ENCODE measurements at places on chromosomes 7 and 10.

GRCh38 chr10:5528989-5529701 is 4.4 kb downstream of the CALML3 start:
- no peak for DNase-seq

GRCh38 chr7:45155357-45155900 is 2.2 kb upstream of the RAMP3 start:
- DNase-seq: no peak

DNA sequence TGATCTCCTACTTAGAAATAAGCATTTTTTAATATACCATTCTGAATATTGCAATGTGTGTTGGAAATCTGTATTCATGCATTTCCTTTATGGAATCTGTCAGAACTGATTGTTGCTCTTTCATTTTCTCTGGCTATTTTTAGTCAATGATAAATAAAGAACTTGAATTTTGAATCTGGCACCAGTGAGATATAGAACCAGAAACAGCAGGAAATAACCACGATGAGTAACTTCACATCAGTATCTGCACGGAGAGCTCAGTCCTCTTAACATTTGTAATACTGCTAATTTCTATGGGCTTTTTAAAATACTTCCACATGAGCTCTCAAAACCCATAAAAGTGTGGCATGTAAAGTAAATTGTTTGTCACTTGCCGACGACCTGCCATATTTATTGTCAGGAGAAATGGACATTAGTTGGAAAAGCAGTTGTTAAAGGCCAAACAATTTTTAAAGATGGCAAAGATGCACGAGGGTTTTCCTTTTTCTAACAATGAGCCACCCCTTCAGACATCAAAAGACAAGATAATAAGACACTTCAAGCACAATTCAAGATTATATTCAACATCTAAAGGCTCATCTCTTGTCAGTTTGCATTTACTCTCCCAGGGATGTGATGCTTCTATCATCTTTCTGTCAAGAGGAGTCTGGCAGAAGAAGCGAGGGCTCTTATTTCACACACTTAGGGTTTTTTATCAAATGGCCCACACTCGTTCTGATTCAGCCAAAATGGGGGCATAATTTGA is 118.3 kb downstream of the POU6F2 start:
- DNase-seq: no peak

- no peak for DNase-seq
These were observed 13.5 kb upstream of the PRPS1L1 start for GRCh38 chr7:18041191-18041590.

GRCh38 chr10:76287856-76288255 is 856.4 kb downstream of the LRMDA start:
- no peak for DNase-seq

DNA sequence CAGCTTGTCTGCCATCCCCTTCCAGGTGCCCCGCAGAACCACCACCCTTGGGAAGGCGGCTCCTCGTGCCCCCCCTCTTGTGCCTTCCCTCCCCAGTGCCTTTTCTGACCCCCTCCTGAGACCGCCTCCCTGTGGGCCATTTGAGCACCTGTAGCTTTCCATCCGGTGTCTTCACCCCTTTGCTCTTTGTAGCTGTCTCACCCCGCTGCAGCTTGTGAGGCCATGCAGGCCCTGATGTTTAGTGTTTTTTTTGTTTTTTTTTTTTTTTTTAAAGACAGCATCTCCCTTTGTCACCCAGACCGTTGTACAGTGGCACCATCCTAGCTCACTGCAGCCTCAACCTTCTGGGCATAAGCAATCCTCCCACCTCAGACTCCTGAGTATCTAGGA is 52.5 kb downstream of the CUX1 start:
- DNase-seq: no peak

GRCh38 chr10:104254493-104255310 is at the start of gene GSTO1:
Gene GSTO1, plus strand, starts transcription at chr10:104254892. Its CDS starts 37 bp downstream, at chr10:104254929.
- peak; percentile 52 for DNase-seq

- DNase-seq: no peak
These were observed 6.5 kb downstream of the STAMBPL1 start for GRCh38 chr10:88886557-88886956.

- no peak for DNase-seq
These were observed 139.3 kb downstream of the C1GALT1 start for GRCh38 chr7:7321681-7322080.

- DNase-seq: no peak
These were observed 942 bp upstream of the KIAA1217 start for GRCh38 chr10:24207781-24208611.

DNA sequence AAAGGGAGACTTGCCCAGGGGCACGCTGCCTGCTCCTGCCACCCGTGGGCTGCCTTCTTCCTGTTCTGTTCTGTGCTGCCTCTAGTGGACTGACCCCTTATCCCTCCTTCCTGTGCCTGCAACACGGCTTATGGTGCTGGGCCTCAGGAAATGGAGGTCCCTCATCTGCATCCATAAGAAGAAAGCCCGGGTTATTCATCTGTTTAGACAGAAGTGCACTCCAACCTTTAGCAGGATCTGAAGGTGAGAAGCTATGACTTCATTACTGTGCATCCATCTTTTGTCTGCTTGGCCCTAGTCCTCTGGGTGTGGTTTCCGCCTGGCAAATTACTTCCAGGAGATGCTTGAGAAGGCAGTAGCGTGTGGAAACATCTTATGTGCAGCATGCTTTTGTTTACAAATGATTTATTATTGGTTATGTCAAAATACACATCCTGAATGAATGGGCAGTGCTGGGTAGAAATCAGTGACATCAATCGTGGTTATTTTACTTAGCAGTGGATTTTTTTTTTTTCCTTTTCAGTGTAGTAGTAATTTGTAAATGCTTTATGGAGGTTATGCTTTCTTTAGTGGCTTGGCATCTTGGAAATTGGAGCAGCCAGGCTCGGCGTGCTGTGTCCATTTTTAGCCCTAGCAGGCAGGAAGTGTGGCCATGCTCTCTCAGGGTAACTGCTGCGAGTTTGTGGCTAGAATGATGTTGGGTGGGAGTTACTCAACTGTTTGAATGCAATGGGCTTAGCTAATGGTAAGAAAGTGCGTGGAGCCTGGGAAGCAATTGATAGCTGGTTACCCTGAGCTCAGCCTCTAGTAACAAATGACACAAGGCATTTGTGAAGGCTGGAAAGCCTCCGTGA is 12.7 kb downstream of the PTPRE start:
- DNase-seq: no peak

- DNase-seq: no peak
These were observed 92.1 kb downstream of the CYTH3 start for GRCh38 chr7:6180344-6180725.

GRCh38 chr7:2497065-2497464 is 20.9 kb upstream of the GRIFIN start:
- DNase-seq: no peak

DNA sequence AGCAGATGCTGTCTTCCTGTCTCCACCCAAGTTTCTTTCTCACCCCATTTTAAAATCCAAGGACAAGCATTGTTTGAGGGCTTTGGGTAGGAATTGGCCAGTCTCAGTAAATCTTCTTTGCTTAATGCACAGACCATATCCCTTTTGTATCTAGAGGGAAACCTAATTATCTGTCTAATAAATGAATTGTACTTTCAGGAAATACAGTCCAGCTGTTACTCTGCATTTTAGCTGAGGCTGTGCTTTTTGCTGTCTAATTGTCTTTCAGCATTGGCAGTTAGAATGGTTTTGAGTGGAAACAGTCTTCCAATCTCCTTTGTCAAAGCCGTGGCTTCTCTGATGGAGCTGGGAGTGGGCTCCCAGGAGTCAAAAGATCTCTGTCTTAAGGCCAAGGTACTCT is 388.2 kb downstream of the SORCS3 start:
- no peak for DNase-seq

GRCh38 chr10:46537309-46537708 is 19.1 kb downstream of the GPRIN2 start:
- DNase-seq: no peak

- DNase-seq: no peak
These were observed 9.0 kb upstream of the SLC13A1 start for GRCh38 chr7:123208793-123209192.

DNA sequence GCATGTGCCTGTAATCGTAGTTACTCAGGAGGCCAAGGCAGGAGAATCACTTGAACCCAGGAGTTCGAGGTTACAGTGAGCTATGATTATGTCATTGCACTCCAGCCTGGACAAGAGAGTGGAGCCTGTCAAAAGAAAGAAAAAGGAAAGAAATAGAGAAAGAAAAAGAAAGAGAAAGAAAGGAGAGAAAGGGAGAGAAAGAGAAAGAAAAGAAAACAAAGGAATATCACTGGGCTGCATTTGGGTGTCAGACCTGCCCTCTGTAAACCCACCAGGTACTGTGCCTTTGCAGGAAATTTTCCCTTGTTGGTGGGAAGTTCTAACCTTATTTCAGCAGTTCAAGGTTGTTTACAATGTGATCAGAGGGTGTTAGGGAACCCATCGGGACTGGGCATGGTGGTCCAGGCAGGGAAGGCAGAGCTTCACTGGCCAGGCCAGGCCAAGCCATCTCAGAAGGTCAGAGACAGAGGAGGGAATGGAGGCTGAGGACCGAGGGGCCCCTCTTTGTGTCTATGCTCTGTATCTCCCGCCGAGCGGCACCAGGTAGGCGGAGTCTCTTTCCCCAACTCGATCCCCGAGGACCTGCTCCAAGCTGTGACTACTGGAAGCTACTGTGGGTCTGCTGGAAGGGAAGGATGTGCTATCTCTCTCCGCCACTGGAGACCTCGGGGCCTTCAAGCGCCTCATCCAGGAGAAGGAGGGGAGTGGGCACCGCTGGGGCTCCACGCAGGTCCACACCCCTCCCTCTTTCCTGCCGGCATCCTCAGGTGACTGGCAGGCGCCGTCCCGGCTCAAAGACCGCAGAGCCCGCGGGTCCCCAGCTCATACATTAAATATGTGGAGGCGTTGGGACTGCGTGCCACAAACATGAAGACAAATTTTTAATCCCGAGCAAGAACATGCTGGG is 15.2 kb upstream of the KAZALD1 start:
- DNase-seq: no peak

- no peak for DNase-seq
These were observed 20.5 kb upstream of the GSDME start for GRCh38 chr7:24777806-24778205.

DNA sequence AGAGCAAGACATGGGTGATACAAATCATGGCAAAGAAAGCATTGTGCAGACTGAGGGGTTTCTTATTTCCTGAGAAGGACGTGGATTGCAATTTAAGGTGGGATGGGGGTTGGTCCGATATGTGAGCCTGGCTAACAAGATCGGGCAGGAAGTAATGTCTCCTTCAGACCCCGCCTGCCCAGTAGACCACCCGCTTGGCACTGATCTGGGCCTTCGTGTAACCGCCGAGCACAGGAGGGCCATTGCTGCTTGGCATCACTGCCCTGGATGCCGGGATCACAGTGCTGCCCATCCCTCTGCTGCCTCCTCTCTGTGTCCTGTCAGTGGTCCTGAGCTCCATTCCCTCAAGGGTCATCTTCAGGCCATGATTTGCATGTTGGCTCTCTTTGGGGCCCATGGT is 214.6 kb upstream of the ZNF32 start:
- no peak for DNase-seq

- no peak for DNase-seq
These were observed 15.3 kb upstream of the ASB4 start for GRCh38 chr7:95470452-95470851.
